ENCODE measurements at places on chromosomes 6 and 20. TPM values are rescaled to one million over a fixed set of nuclear protein-coding genes. Genes with fewer than 3 reads are reported as not detected.
A peak's percentile ranks its signal among the peaks of the same experiment; 100 is the strongest.

Gene CTAGE9
- not detected for total RNA-seq

Gene STMND1
- total RNA-seq, result not detected

DNA sequence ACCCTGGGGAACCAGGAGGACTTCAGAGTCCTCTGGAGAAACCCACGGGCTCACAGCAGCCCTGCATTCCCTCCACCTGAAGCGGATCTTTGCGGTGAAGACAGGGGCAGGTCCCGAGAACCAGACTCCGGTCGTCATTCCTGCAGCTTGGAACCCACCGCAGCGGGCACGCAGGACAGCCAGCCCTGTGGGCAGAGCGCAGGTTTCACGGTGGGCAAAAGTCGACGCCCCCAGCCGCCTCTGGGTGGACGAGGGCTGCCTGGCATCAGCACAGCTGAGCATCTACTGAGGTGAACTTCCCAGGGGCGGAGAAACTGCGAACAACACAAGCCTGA, 118.3 kb downstream of the PSMB1 start:
- DNase-seq, result no peak

DNA sequence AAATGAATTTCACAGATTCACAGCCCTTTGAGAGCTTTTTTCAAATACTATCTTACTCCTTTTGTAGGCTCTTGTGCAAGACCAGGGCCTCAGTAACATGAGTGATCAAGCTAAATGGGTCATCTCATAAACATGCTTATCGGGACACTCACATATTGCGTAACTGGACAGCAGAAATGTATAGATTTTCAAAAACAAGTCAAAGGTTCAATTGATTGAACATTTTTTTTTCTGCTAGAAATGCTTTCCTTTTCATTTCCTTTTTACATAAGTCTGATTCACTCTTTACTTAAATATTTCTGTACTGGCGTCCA, 8.7 kb upstream of the SALL4 start:
- no peak for DNase-seq

GRCh38 chr6:3531481-3531880, 74.6 kb upstream of the SLC22A23 start:
- DNase-seq, result no peak

DNA sequence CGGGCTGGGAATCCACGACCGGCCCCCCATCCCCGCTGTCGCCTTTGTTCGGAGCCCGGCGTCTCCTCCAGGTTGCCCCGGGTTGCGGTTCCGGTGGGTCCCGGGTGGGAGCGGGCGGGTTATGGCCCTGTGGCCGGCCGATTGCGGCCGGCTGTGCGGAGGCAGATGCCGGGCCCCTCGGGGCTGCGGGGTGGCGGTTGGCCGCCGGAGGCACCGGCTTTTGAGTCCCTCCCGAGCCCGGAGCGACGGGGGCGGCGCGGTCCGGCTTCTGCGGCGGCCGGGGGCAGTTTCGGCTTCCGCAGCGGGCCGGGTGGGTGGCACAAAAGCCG, 431 bp downstream of the LOC128125822 start:
- no peak for DNase-seq

GRCh38 chr6:155443168-155443567, 12.5 kb downstream of the NOX3 start:
- peak; percentile 54 for DNase-seq

DNA sequence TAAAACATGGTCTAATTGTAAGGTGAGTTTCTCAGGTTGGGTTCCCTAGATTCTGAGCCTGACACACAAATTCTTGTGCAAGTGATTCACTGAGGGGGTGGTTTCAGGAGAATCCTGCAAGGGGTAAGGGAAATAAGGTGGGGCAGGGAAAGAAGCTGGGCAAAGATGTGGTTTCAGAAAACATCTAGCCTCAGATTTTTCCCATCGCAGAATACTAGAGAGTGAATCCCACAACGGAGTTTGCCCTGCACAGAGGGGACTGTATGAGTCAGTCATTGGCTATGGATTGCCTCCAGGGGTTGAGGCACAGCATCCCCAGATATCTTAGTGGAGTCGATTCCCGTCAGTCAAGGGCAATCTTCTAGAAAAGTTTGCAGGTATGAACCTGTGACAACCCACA, 65.2 kb downstream of the PRL start:
- peak; percentile 94 for DNase-seq

- DNase-seq, result no peak
Measured at GRCh38 chr20:57159193-57159851, 107.1 kb downstream of the BMP7 start.

DNA sequence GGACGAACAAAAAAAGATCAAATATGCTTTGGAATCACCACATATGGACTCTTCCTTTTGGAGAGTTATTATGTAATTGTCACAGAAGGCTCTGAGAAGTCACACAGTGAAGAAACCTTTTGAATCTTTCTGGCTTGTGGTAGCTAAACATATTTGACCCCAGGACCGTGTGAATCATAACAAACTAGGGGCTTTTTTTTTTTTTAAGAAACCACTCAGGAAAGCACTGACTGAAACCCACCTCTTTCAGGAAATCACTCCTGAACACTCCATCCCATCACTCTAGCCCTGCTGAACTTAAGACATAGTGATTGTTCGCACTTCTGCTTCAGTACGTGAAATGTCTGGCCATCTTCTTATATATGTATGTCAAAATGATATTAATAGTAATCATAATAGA, 495.9 kb upstream of the ARID1B start:
- DNase-seq, result no peak

- peak; percentile 79 for DNase-seq
Measured at GRCh38 chr20:54284928-54285704, 77.2 kb downstream of the PFDN4 start.

DNA sequence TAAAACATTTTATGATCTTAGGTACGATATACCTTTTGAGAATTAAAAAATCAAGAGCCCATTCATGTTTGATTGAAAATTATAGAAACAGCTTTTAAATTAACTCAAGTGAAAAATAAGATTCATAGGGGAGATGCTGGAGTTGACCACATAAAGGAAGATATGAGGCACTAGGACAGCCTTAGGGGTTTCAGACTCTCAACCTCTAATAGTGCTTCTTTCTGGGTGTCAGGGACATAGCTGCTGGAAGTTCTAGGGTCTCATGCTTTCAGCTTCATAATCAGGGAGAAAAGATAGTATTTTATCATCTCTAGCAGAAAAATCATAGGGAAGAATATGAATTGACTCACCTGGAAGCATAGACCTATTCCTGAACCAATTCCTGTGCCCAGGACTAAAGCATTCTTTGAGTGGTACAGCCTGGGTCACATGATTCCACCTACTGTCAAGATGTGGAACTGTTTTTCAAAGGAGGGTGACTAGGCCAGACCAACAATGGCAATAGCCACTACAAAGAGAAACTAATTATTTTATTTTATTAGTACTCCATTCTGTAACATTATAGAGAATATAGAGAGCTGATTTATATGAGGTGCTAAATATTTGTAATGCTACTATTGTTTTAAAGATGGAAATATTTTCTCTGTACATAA, 27.8 kb upstream of the CENPW start:
- peak; percentile 50 for DNase-seq

- peak; percentile 5 for DNase-seq
Measured at GRCh38 chr20:12554426-12554825, 454.3 kb upstream of the SPTLC3 start.

GRCh38 chr20:55415567-55416142, 589.7 kb downstream of the CBLN4 start:
- peak; percentile 22 for DNase-seq

- no peak for DNase-seq
Measured at GRCh38 chr6:123636782-123637181, at the start of gene TRDN. TRDN (minus strand) TSS chr6:123636950; CDS start chr6:123636775, 175 bp downstream.
